Activated CD8-positive, alpha-beta memory T cell treated with anti-CD3 and anti-CD28 coated beads for 1 hour (primary cell): ENCODE measurements at places on chromosomes 3 and 15.

DNA sequence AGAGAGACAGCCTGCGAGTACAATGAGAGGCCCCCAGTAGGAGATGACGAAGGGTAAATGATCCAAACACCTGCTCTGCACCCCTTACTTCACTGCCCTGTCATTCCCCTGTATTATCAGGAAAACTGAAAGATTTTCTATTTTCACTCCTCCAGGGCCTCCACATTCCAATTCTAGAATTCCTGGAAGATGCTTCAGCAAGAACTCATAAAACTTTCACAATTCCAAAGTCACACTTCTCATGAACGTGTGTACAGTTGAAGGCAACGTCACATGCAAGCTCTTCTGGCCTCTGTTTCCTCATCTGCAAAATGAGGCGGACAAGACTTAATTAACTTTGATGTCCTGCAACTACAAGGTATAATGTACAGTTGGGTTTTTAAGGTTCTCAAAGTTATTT, 62.8 kb upstream of the SPATA12 start:
- no peak for DNase-seq

GRCh38 chr3:195758721-195759353, 38.1 kb downstream of the MUC20 start:
- DNase-seq: no peak

- no peak for DNase-seq
These were observed 27.5 kb upstream of the CHMP2B start for GRCh38 chr3:87199628-87200027.

DNA sequence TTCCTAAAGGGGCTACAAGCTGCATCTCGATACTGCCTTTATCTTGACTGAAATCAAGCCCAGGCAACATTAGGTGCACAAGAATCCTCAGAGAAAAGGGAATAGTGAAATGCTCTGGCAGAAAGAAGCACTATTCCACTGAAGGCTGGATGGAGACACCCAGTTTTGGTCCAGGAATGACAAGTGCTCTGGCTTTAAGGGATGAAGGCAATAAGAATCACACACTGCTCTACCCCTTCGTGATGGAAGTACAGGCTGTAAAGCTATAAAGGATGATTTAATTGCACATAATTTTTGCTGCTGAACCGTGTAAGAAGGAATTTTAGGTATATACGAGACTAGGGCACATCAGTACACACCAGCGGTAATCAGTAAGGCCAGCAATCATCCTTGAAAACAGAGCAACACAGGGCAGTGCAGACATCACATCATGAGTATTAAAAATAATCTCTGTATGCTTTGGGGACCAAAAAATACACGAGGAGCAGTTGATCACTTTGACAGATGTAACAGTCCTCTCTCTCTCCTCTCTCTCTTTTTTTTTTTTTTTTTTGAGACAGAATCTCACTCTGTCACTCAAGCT, 414.6 kb upstream of the TBL1XR1 start:
- no peak for DNase-seq

DNA sequence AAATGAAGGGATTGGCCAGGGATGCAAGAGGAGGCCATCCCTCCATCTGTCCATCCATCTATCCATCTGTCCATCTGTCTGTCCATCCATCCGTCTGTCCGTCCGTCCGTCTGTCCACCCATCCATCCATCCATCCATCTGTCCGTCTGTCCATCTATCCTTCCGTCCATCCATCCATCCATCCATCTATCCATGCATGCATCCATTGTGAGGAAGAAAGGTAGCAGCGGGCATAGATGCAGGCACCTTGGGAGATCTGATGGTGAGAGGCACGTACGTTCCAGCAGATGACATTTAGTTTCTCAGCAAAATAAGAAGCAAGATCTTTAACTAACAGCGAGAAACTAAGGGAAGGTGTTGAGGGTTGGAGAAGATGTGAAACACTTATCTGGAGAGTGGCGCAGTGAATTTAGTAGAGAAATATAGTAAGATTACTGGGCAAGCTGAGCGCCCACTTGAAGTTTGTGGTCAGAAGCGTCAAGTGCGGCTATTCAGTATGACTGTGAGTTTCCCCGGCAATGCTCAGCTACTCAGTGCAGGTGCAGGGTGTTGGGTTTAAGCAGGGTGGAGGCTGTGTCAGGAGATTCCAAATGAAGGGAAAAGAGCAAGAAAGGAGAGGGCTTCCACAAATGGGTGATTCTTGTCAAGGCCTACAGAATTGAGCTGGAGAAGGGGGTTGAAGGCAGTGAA, 22.4 kb upstream of the SRP14 start:
- DNase-seq: no peak

- DNase-seq: no peak
These were observed 612.8 kb downstream of the MAGI1 start for GRCh38 chr3:65425880-65426279.
